ENCODE measurements at places on chromosomes 4 and X.
A peak's percentile ranks its signal among the peaks of the same experiment; 100 is the strongest.

GRCh38 chr4:80202190-80202711 lies 4.9 kb downstream of the PRDM8 start:
- no peak for DNase-seq

GRCh38 chr4:152848508-152848907 lies 68.8 kb downstream of the ARFIP1 start:
- DNase-seq: no peak

GRCh38 chrX:153412746-153413720 lies 1.8 kb downstream of the ZFP92 start:
- DNase-seq: no peak

- no peak for DNase-seq
Measured at GRCh38 chrX:46235778-46236177, 309.4 kb downstream of the ZNF674 start.

GRCh38 chr4:145823743-145824142 lies 114.9 kb downstream of the ZNF827 start:
- DNase-seq: peak; percentile 53

- no peak for DNase-seq
Measured at GRCh38 chr4:158873795-158874401, 105.1 kb downstream of the FNIP2 start.

DNA sequence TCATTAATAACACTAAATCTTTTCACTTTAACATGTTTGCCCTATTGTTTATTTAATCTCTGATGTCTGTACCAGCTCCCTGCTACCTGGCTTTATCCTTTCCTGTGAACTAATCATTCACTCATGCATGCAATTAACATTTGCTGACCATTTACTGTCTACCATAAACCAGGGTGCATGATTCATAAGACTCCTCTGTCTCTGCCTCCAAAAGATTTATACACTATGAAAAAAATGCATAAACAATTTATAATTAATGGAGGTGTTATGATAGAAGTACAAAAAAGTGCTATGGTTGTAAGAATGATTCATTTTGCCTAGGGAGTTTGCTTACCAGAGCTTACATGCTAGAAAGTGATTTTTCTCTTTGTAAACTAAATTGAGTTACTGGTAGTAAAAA lies 24.5 kb upstream of the CPEB2 start:
- no peak for DNase-seq

GRCh38 chr4:78669453-78669852 lies 106.7 kb upstream of the BMP2K start:
- DNase-seq: no peak

GRCh38 chr4:141375855-141376254 lies 155.2 kb downstream of the ZNF330 start:
- DNase-seq: no peak

- no peak for DNase-seq
Measured at GRCh38 chr4:6788123-6788522, 5.6 kb downstream of the KIAA0232 start.

DNA sequence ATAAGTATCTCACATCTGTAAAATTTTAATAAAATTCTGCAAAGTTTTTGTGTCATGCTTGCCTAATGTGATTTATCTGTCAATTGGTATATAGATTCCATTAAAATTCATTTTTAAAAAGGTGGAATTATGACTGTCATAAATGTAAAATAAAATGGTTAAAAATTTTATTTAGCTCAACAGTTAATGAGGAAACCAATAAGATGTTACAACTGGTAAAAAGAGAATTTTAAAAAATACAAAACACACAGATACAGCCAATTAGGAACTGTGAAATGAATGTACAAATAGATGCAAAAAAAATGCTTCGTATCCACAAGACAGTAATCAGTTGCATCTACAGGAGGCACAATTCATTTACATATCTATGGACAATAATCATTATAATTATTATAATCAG lies 297.6 kb downstream of the IL1RAPL1 start:
- no peak for DNase-seq

DNA sequence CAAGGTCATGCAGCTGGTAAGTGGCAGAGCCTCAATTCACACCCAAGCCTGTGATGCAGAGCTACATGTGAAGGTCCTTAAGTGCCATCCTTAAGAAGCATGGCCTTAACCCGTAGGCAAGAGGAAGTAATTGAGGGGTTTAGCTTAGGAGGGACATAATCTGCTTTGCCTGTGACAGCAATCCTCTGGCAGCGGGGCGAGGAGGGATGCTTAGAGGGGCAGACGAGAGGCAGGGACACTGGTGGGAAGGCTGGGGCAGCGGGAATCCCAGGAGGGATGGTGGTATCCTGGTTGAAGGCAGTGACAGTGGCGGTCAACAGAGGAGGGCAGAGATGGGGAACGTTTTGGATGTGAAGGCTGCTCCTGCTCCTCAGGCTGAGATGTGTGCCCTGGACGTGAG lies 88.1 kb downstream of the EFNB1 start:
- no peak for DNase-seq

DNA sequence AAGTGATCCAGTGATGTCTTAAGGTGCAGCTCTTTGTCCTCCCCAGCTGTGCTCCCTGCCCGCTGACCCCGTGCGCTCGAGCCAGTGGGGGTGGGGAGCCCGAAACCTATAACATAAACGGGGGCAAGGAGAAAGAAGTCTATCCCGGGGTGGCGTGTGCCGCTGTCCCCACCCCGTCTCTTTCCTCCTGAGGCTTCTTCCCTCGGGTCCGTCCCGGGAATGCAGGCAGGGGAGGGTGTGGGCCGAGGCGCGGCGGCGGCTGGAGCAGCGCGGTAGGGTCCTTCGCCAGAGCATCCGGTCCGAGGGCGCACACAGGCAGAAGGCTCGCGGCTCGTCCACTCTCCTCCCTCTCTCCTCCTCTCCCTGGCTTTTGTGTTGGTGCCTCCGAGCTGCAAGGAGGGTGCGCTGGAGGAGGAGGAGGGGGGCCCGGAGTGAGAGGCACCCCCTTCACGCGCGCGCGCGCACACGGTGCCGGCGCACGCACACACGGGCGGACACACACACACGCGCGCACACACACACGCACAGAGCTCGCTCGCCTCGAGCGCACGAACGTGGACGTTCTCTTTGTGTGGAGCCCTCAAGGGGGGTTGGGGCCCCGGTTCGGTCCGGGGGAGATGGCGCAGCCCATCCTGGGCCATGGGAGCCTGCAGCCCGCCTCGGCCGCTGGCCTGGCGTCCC lies at the start of gene RAB33A:
Gene RAB33A (plus strand): TSS at position 517 of the 681 bp plus-strand sequence. CDS start 101 bp downstream, at position 618.
- no peak for DNase-seq

GRCh38 chr4:153087671-153088194 lies 116.5 kb upstream of the TRIM2 start:
- no peak for DNase-seq

Measured in NCI-H1694 treated with DMSO at 0.1 percent for 48 hours (cell line).